ENCODE measurements at places on chromosomes 1 and 21.

DNA sequence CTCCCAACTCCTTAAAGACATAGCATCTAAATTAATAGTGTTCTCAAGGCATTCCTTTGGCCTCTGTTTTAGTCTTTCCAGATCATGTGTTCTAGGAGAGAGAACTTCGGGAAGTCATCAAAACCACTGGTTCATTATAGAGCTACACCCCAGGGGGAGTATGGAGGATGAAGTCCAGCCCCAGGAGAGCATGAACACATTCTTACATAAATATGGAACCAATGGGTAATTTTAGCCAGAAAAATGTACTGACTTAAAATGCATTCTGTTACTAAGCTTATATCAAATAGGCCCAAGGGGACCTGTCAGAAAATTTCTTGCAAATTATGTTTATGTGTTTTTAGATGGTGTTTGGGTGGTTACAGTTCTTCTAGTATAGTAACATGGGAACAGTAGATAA is 165.2 kb downstream of the NTMT2 start:
- DNase-seq, result no peak
- H3K27ac ChIP-seq, result peak overlapping the region; percentile 90
- no peaks in the 10 kb centered on the region for H3K27me3 ChIP-seq
- no peaks in the 10 kb centered on the region for H3K36me3 ChIP-seq
- H3K4me3 ChIP-seq, result no peak overlapping the region

- peak overlapping the region; percentile 2 for H3K27ac ChIP-seq
- H3K36me3 ChIP-seq, result no peaks in the 10 kb centered on the region
- DNase-seq, result peak; percentile 86
- H3K27me3 ChIP-seq, result no peaks in the 10 kb centered on the region
- H3K4me3 ChIP-seq, result no peak overlapping the region
Observed at GRCh38 chr1:56799605-56800400, 19.4 kb downstream of the FYB2 start.

GRCh38 chr1:39812913-39813312 is 24.2 kb upstream of the BMP8B start:
- no peak overlapping the region for H3K27ac ChIP-seq
- H3K36me3 ChIP-seq, result no peaks in the 10 kb centered on the region
- H3K4me3 ChIP-seq, result no peak overlapping the region
- no peaks in the 10 kb centered on the region for H3K27me3 ChIP-seq
- no peak for DNase-seq

DNA sequence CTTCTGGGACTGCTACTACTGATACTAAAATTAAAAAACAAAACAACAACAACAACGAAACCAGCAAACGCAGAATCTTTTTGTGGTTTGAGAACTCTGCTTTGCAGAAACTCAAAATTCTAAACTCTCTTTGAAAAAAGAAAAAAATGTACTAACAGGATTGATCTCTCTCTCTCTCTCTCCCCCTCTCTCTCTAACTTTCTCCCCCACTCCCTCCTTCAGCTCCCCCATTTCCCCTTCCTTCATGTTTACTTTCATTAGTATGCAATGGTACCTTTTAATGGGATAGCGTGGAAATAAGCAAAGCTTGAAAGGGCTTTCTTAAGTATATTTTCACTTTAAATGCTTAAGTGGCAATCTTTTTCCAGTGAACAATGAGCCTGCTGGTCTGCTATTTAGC is 562.6 kb upstream of the ADGRL2 start:
- no peak overlapping the region for H3K27ac ChIP-seq
- no peaks in the 10 kb centered on the region for H3K4me1 ChIP-seq
- H3K27me3 ChIP-seq, result peaks cover 2% of the 10 kb centered on the region
- H3K36me3 ChIP-seq, result no peaks in the 10 kb centered on the region
- DNase-seq, result no peak

GRCh38 chr1:151513626-151514121 is 2.5 kb downstream of the CGN start:
- no peak overlapping the region for H3K27ac ChIP-seq
- no peak for DNase-seq
- H3K4me1 ChIP-seq, result peaks cover 19% of the 10 kb centered on the region
- H3K27me3 ChIP-seq, result peaks cover 9% of the 10 kb centered on the region
- no peaks in the 10 kb centered on the region for H3K36me3 ChIP-seq

DNA sequence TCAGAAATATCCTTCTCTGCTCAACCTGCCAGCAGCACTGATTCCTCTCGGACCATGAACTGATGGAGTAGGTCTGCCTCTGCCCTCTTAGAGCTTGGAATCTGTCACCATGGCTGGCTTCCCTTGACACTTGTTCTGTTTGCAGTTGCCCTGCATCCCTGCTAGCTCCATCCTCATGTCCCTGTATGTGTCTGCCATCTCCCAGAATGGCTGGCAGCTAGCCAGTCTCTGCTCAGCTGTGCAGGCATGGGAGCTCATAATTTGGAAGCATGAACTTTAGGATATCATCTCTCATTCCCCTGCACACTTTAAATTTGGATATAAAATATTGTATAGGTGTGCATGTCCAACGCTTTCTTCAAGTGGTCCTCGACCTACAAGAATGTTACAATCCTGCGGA is 95.4 kb downstream of the C1orf94 start:
- no peak overlapping the region for H3K27ac ChIP-seq
- no peaks in the 10 kb centered on the region for H3K27me3 ChIP-seq
- DNase-seq, result no peak
- no peak overlapping the region for H3K4me3 ChIP-seq
- H3K36me3 ChIP-seq, result no peaks in the 10 kb centered on the region

- no peak for DNase-seq
- peaks cover 6% of the 10 kb centered on the region for H3K4me1 ChIP-seq
- peaks cover 66% of the 10 kb centered on the region for H3K36me3 ChIP-seq
- no peak overlapping the region for H3K4me3 ChIP-seq
Observed at GRCh38 chr1:11238311-11238710, 24.0 kb downstream of the MTOR start.

- H3K27ac ChIP-seq, result no peak overlapping the region
- H3K27me3 ChIP-seq, result no peaks in the 10 kb centered on the region
- no peaks in the 10 kb centered on the region for H3K36me3 ChIP-seq
- no peak overlapping the region for H3K4me3 ChIP-seq
Observed at GRCh38 chr21:30190554-30190953, 23.9 kb upstream of the CLDN17 start.

- no peaks in the 10 kb centered on the region for H3K4me1 ChIP-seq
- H3K27me3 ChIP-seq, result no peaks in the 10 kb centered on the region
- no peak overlapping the region for H3K4me3 ChIP-seq
- no peak overlapping the region for H3K27ac ChIP-seq
- DNase-seq, result no peak
Observed at GRCh38 chr1:65362545-65362944, 53.2 kb downstream of the DNAJC6 start.

DNA sequence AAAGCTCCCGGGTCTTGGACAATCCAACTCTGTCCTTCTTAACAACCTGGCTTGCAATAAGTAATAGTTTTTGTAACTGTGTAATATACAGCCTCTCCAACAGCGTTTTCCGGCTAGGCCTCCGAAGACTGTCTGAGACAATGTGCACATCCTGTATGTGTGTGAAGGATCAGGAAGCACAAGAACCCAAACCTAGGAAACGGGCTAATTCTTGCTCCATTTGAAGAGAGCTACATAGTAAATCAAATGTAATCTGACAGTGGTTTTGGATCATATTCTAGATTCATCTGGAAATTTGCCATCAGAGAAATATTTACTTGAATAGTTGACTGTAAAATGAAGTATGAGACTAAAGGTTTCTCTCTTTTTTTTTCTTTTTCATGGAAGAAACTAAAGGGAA is 1.2 kb downstream of the GPR52 start:
- peak; percentile 15 for DNase-seq
- no peak overlapping the region for H3K4me3 ChIP-seq
- H3K27ac ChIP-seq, result no peak overlapping the region
- H3K4me1 ChIP-seq, result no peaks in the 10 kb centered on the region
- no peaks in the 10 kb centered on the region for H3K36me3 ChIP-seq

GRCh38 chr1:101835988-101836387 is 160.7 kb downstream of the OLFM3 start:
- H3K27ac ChIP-seq, result no peak overlapping the region
- no peak for DNase-seq
- H3K27me3 ChIP-seq, result no peaks in the 10 kb centered on the region
- no peaks in the 10 kb centered on the region for H3K36me3 ChIP-seq
- H3K4me3 ChIP-seq, result no peak overlapping the region

DNA sequence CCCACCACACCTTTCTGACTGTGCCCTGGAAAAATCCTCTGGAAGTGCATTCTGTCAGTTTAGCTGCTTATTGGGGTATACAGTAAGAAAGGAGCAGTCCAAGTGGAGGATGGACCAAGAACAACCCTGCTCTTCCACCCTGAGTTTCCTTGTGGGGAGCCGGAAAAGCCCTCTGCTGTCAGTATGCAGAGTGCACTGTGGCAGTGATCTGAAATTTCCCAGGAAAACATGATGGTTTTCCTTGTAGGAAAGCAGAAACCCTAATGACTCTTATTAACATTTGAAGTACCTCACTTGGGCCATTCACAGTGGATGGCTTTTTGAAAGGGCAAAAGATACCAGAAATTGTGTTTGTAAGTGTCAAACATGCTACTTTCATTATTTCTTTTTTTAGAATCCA is 20.5 kb downstream of the ELAVL4 start:
- H3K4me3 ChIP-seq, result no peak overlapping the region
- no peak overlapping the region for H3K27ac ChIP-seq
- H3K36me3 ChIP-seq, result no peaks in the 10 kb centered on the region
- no peaks in the 10 kb centered on the region for H3K4me1 ChIP-seq
- no peak for DNase-seq
- no peaks in the 10 kb centered on the region for H3K27me3 ChIP-seq
